ENCODE measurements at places on chromosomes 11 and 22.

DNA sequence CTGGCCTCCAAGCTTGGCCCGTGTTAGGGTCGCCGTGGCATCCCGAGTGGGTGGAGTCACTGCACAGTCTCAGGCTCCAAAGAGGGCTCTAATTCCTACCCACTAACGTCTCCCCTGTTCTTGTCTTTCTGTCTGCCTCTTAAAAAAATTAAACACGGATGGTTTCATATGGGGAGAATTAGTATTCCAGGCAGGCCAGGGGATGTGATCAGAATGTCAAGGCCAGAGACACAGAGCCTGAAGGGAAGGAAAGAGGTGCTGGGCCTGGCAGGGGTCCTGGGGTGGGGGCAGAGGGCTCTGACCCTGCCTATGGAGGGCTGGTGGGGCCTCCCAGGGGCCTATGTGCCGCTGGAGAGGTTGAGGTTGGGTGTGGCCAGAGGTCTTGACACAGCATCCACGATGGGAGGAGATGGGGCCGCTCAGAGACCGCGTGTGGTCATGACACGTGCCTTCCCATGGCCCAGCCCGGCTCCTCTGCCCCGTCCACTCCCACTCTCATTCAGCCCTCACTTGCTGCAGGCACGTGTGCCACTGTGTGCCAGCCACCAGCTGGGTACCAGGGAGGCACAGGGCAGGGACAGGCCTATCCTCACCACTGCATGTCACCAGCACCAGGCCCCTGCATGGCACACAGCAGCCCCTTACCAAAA lies 56.5 kb downstream of the FLRT1 start:
- no peak for DNase-seq

- DNase-seq = no peak
These were observed 15.9 kb upstream of the CYB5R2 start for GRCh38 chr11:7689239-7689638.

GRCh38 chr11:62046568-62047100 lies 77.2 kb upstream of the INCENP start:
- DNase-seq = no peak

DNA sequence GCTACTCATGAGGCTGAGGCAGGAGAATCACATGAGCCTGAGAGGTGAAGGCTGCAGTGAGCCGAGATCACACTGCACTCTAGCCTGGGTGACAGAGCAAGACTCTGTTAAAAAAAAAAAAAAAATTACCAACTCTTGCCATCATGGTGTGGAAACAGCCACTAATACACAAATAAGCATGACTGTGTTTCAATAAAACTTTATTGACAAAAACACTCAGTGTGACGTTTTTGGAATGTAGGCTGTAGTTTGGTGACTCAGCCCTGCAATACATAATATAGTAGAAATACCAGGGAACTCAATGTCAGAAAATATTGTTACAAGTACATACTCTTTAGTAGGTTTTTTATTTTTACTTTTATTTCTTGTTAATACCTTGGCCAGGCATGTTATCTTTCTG lies 207.1 kb downstream of the CASP12 start:
- DNase-seq = no peak

DNA sequence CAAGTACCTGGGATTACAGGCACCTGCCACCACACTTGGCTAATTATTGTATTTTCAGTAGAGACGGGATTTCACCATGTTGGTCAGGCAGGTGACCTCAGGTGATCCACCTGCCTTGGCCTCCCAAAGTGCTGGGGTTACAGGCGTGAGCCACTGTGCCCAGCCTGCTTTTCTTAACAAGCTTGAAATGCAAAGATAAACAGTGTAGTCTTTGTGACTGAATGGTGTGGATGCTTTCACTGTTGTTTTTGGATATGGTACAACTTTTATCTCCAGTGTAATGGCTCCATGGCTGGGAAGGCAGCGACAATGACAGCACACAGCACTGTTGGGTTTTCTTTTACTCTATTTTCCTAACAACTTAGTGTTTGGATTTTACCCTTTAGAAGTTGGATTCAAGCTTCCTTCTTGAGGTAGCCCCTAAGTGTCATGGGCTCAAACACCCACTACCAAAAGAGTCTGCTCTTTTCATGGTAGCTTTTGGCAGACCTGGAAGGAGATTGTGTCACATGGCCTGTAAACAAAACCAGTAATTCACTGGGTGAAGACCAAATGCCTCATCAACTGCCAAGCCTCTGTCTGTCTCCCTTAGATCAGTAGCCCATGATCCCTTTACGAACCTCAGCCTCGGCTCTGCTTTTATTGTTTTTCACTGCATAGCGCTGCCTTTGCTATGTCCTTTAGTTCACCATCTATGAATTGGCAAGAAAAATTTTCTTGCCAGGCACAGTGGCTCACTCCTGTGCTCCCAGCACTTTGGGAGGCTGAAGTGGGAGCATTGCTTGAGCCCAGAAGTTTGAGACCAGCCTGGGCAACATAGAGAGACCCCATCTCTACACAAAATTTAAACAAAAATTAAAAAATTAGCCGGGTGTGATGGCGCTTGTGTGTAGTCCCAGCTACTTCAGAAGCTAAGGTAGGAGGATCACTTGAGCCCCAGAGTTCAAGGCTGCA lies 6.4 kb downstream of the VPS51 start:
- DNase-seq = no peak

DNA sequence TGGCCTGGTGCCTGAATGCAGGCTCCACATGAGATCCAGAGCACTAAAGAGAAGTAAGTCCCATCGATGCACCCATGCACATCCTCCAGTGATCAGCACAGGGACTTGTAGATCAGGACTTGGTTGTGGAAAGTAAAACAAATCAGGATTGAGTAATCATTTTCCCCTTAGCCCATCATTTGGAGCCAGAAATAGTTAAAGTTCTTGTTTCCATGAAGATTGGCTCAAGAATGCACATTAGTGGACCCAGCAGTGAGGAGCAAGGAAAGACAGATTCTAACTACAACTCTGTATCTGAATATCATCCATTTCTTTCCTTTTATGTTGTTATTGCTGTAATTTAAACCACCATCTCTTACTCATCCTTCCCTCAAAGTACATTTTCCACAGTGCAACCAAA lies 19.1 kb downstream of the CCDC83 start:
- no peak for DNase-seq

GRCh38 chr11:1728301-1728700 lies 22.1 kb downstream of the IFITM10 start:
- no peak for DNase-seq

DNA sequence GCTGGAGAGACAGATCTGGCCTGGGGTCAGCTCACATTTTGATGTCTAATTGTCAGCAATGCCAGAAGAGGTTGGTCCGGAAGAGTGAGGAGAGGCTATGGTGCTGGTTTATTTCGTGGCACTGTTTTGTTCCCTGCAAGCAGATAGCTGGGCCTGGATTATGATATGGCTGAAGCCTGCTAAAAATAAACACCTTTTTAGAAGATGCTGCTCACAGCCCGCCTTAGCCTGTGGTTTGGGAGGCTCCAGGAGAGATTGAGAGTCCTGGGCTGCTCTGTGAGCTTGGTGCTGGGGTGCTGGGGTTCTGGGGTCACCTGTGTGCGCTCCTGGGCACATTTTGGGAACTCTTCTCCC lies 29.6 kb upstream of the ALX4 start:
- no peak for DNase-seq

DNA sequence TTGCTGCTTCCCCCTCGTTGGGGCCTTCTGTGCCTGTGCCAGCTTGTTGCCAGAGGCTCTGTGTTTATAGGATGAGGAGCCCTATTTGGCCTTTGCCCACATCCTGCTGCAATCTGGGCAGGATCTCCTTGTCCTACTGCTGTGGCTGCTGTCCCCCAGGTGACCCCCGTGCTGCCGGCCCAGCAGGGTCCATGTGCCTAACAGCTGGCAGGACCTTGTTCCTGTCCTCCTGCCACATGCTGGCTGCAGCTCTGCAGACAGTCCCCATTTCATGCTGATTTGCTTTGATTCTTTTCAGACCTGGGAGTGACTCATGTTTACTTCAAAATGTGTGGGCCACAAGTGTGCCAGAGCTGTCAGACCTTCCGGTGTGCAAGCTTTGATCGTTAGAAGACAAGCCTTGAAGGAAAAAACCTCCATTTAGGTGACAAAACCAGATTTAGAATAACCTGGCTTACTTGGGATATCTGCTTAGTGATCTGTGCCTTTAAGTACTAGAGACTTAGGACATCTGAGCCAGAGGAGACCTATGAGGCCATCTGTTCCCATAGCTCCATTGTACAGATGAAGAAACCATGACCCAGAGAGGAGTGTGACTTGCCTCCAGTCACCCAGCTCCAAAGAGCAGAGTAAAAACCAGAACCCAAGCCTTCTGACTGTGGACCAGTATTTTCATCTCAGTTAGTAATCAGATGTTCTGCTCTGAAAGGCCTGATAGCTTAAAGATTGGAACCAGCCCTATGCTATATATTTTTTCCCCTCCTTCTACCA lies 11.1 kb downstream of the NAV2 start:
- no peak for DNase-seq

- no peak for DNase-seq
These were observed 16.1 kb upstream of the OR52H1 start for GRCh38 chr11:5564259-5565019.

DNA sequence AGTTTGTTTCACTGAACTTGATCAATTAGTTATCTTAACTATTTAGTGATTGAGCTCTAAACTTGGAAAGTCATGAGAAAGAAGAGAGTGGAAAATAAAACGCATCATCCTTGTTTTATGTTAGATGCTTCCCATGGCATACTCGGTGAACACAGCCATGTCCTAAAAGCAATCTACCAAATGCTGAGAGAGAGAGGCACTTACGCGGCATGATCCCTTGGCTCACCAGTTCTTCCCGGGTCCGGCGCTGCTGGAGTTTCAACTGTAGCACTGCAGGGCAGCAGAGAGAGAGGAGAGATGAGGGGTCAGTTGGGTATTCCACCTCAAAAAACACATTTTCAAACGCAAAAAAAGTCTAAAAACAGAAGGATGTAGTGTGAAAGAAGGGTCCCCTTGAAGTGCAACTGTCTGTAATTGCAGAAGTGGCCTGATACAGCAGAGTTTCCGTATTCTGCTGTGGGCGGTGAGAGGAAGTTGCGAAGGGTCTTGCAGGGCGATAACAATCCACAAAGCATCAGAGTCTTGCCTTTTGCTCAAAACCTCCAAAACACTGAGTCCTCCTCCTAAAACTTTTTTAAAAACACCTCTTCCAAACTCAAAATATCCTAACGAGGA lies 92.7 kb downstream of the SGSM3 start:
- no peak for DNase-seq

DNA sequence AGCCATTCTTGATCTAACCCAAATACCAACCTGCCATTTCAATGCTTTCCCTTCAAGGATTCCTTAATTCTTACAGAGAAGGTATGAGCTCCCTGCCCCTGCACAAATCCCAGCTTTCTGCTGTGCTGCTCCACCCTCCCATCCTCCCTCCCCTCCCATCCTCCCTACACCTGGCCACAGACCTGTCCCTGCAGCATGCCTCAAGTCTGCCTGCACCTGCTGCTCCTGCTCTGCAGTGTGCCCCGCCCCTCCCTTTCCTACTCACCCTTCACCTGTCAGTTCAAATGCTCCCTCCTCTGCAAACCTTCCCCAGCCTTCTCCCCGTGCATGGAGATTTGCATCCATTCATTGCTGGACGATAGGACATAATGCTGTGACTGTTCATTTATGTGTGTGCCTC lies 139.9 kb upstream of the NARS2 start:
- peak; percentile 15 for DNase-seq

- DNase-seq = no peak
These were observed 59.1 kb upstream of the ARFGAP3 start for GRCh38 chr22:42915980-42916765.

DNA sequence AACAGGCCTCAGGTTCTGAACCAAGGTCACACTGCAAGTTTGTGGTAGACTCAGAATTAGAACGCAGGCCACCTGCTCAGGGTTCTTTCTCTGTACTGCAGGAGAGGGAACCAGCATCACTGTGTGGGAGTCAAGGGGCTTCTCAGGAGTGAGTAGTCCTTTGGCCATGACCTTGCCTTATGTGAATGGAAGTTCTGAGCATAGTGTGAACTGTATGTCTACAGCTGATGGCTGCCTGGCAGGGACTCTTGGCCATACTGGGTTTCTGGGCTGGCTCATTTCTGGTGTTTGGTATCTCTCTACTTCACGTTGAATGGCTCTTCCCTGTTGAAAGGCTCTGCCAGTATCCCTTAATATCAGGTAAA lies 40.1 kb upstream of the TUB start:
- no peak for DNase-seq

GRCh38 chr11:61554172-61554988 lies 26.5 kb downstream of the SYT7 start:
- DNase-seq = no peak

GRCh38 chr11:72569966-72570892 lies 104.0 kb downstream of the PDE2A start:
- DNase-seq = no peak

DNA sequence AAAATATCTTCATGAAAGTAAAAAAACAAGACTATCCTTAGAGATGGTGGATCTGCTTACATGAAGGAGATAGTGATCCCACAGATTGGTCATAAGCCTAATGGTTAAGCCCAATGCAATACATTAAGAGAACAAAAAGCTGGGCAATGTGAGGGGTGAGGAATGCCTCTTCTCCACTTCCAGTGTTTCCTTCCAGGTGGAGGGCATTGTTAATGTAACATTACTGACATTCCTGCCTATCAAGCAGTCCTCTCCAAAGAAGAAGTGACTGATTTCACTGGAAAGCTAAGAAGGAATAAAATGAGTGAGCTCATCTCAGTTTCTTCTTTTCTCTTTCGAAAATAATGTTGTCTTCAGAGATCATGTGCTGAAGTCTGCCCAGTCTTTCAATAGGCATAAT lies 207.8 kb downstream of the RAB38 start:
- DNase-seq = no peak

- DNase-seq = no peak
These were observed 431.4 kb upstream of the CCDC90B start for GRCh38 chr11:83717537-83717936.

DNA sequence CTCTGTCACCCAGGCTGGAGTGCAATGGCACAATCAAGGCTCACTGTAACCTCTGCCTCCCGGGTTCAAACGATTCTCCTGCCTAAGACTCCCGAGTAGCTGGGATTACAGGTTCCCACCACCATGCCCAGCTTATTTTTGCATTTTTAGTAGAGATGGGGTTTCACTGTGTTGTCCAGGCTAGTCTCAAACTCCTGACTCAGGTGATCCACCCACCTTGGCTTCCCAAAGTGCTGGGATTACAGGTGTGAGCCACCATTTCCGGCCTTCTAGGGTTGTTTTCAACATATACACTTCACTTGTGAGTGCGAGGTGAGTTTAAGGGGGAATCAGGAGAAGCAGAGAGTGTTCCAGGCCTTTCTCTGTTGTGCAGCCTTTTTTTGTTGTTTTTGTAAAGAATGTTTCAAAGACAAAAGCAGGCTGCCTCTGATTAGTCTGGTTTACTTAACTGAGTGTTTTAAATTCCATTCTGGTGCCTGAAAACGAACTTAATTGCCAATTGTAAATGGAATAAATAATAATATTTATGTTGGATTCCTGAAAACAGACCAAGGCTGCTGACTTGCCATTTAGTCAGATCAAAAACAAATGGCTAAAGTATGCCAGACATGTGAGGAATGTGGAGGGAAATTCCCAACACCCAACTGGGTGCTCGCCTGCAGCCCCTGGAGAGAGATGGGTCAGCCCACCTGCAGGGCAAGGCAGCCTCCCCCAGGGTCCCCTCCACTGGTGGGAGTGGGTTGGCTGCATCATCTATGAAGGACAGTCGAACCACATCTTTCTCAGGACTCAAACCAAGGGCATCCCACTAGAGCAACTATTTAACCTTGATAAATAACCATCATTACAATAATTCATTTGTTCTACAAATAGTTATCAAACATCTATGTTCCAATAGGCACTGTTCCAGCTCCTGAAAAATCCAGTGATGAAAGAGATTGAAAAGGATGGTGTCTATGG lies 4.6 kb upstream of the RANGAP1 start:
- DNase-seq = no peak
